ENCODE measurements at places on chromosomes 6 and 20. TPM values are rescaled to one million over a fixed set of nuclear protein-coding genes. Genes with fewer than 3 reads are reported as not detected.

GRCh38 chr6:122628714-122629113 lies 18.5 kb downstream of the PKIB start:
- no peak for DNase-seq

Gene CGA
- total RNA-seq: not detected

Gene RAB32
- 5.1 TPM for total RNA-seq

DNA sequence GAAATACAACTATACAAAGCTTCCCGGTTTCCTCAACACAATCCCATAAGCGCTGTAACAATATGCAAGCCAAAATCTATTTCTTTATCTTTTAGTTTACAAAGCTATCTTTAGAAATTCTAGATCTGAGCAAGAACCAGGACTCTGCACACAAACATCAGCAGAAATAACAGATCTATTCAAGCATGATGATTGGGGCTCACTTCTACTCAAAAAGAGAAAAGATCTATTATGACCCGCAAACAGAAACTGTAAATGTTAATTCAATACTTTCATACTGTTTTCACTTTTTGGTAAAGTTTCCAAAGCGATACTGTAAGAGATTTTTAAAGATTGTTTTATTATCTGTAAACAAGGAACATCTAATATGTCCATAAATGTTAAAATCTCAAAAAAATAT lies 86.6 kb downstream of the SESN1 start:
- DNase-seq: no peak

Gene PRND
- total RNA-seq: not detected

Gene BMP5
- total RNA-seq: 0.07 TPM

GRCh38 chr6:154010371-154010770 lies 28.7 kb upstream of the OPRM1 start:
- no peak for DNase-seq

- no peak for DNase-seq
These were observed 10.2 kb upstream of the MMS22L start for GRCh38 chr6:97293198-97293696.

- no peak for DNase-seq
These were observed 481.6 kb downstream of the PRKN start for GRCh38 chr6:162245830-162246420.

DNA sequence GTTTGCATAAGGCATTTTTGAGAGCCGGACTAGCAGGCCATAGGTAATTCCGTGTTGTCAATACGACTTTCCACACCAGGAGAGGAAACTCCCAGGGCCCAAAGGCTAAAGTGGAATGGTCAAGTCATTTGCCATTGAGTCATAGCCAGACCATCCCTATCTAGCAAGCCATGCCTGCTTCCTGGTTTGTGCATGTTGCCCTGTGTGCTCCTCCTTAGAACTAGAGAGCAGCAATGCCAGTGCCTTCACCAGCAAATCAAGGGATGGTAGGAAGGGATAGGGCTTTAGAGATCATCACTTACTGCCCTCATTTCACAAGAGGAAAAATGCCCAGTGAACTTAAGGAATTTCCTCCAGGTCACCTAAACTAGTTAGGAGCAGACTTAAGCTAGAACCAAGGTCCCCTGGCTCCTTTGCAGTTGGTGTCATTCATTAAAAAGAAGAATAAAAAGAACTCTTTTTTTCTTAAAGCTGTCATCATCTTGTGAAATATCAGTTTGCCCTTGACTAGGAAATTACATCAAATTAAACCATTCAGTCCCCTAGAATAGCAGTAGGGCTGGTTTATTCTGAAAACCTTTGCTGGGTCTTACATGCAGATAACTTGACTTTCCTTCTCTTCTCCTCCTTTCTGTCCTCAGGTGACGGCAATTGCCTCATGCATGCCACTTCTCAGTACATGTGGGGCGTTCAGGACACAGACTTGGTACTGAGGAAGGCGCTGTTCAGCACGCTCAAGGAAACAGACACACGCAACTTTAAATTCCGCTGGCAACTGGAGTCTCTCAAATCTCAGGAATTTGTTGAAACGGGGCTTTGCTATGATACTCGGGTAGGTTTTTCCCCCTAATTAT lies 7.4 kb downstream of the TNFAIP3 start:
- DNase-seq: no peak

GRCh38 chr20:2932498-2932897 lies 59.2 kb downstream of the PTPRA start:
- DNase-seq: no peak

Gene SYTL3
- total RNA-seq: 0.27 TPM

Gene GTSF1L
- total RNA-seq: not detected

- no peak for DNase-seq
These were observed 61.5 kb downstream of the TFAP2C start for GRCh38 chr20:56690531-56691175.

Data from WTC11 (cell line).